ENCODE measurements at places on chromosomes 2 and 18.

- DNase-seq: no peak
These were observed 39.5 kb downstream of the MTERF4 start for GRCh38 chr2:241062389-241063092.

- DNase-seq: no peak
These were observed 116.0 kb downstream of the SETBP1 start for GRCh38 chr18:44796429-44797428.

DNA sequence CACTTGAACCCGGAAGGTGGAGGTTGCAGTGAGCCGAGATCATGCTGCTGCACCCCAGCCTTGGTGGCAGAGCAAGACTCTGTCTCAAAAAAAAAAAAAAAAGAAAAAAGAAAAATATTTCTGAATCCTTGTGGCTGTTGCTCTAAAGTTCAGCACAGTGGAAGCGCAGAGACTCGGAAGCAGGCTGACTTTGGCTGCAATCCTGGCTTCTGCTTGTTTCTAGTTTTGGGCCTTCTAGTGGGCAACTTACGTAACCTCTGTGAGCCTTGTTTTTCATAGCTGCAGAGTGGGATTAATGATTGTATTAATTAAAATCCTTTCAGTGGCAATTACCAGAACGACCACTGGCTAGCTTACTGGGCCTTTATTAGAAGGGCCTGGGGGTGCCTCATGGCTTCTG lies 28.4 kb downstream of the GNLY start:
- no peak for DNase-seq

DNA sequence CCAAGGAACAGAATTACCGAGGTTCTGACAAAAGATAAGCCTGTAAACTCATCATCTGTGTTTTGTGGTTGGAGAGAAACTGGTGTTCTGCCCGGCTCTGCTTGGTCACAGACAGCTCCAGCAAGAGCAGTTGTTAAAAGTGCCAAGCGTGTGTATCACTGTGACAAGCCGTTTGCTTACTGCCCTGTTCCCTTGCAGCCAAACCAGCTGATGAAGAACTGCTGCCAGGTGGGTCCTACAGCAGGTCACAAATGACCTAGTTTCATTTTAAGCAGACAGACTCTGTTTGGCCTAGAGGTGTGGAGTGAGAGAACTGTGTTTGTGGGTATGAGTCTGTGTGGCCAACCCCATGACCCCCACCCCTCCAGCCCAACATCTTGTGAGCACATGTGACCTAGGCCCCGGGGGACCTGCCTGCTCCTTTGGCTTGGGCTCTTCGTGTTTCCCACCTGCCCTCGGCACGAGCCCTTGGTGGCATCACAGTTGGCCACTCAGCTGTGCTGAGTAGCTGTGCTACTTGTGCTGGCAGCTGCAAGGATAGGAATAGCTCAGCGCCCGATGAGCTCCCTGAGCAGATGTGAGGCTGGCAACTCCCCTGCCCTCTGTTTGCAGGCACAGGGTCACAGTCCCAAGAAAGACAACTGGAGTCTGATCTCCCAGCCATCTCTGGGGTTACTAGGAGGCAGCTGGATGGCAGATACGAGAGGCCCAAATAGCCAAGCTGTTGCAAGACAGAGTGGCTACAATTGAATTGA lies 9.7 kb downstream of the OXER1 start:
- no peak for DNase-seq

- DNase-seq: no peak
These were observed 6.2 kb upstream of the KIAA2012 start for GRCh38 chr2:202066875-202067274.

DNA sequence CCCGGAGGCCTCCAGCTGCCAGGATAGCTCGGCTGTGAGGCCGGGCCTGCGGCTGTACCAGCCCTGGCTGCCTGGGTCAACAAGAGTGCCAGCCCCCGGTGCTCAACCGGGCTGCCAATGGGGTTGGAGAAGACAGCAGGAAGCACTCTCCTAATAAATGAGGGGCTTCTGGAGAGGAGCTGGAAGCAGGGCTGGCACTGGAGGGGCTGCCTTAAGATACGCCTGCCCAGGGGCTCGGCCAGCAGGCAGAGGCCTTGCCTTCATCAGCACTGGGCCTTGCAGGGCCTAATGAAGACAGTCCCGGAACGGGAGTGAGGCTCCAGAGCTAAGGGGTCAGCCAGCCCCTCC lies 73.6 kb downstream of the TEX51 start:
- no peak for DNase-seq

DNA sequence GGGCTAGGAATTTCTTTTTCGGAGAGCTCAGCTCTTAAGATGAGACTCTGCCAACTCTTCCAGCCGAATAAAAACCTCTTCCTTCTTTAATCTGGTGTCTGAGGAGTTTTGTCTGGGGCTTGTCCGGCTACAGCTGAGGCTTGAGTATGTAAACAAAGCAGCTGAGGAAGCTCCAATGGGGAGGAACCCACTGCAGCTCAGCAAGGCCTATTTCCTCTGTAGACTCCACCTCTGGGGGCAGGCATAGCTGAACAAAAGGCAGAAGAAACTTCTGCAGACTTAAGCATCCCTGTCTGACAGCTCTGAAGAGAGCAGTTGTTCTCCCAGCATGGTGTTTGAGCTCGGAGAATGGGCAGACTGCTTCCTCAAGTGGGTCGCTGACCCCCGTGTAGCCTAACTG lies 838.7 kb downstream of the CCDC85A start:
- DNase-seq: no peak

GRCh38 chr2:120786038-120786960 lies 50.6 kb downstream of the GLI2 start:
- no peak for DNase-seq

DNA sequence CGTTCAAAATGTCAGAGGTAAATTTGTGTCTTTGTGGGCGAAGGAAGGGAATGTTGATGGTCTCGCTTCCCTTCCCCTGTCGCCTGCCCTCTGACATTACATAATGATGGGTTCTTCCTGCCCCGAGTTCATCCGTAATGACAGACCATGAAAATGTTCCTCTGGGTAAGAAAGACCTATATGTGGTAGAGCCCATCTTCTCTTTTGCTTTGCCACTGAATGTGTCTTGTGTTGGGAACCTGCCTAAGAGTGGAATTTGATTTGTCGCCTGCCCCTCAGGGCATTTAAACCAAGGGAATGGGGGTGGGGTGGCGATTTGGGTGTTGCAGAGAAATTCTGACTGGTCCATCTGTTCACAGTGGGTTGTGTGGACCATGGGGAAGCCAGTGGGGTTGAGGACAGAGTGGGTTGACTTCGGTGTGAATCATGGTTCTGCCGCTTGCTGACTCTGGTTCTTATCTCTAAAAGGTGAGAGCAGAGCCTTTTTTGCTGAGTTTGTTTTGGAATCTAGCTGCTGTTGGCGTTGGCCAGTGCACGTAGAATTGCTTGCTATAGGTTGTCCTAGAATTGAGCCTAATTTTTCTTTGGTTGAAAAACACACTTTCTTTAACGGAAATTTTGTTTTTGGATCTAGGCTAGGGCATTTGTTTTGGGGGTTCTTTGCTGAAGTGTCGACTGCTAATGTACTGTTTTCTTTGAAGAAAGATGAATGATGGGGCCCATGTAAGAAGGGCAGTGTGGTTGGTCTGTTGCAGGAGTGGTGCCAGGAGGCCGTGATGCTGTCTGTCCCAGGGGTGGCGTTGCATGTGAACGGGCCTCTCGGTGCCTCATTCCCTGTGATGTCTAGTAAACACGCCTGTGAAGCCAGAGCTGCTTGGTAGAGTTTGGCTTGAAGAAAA lies 1.3 kb downstream of the INPP4A start:
- DNase-seq: no peak

DNA sequence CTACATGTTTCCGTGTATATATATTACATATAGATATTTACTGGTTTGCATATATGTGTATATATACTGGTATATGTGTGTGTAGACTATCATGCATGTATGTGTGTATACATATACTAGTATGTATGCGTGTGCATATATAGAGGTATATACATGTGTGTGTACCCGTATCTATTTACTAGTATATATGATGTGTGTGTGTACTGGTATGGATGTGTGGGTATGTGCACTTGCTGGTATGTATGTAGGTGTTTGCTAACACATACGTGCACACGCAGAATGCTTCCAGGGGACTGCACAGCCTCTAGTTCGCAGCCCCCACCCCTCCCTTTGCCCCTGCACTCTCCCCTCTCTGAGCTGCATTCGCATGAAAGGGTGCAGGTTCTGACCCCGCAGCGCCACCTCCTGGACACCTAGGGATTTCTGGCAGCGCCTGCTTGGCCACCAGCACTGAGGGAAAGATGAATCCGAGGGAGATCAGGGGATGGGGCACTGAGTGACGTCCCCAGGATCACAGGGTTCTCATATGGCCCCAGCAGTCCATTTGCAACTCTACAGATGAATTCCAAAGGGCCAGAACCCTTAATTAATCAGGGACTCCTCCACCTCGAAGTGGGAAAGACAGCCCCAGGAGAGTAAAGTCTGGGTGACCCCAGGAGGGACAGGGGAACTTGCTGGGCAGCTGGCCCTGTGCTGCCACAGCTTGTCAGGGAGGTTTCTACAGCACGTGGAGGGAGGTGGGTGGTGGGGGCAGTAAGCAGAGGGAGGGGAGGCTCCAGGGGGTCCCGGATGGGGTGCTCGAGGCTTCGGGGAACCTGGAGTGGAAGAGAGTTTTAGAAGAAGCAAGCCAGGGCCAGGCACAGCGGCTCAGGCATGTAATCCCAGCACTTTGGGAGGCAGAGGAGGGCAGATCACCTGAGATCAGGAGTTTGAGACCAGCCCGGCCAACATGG lies 66.8 kb upstream of the ASAP2 start:
- peak; percentile 68 for DNase-seq

DNA sequence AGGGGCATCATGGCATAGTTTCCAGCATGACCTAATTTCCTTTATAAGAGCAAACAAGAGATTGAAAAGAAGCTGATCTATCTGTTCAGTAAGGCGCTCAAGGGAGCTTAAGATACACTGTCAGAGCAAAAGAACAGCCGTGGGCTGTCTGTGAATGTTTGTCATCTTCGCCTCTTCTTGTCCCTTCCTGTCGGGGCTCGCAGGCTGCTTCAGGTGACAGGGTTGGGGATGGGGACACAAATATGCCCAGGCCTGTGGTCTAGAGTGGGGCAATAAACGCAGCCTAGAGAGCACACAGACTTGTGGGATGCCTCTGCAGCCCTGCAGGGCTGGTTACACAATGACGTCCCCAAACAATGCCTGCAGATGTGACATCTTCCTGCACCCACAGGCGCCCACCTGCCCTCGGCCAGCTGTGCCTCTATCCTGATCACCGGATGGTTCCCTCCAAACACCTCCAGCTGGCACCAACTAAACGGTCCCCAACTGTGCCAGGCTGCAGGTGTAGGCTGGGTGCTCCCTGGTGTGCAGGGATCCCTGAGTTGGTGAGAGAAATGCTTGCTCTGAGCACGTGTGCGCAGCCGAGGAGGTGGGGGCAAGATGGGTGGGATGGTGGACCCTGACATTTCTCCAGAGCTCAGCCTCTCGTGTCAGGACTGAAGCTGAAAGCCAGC lies 72.8 kb downstream of the EDAR start:
- no peak for DNase-seq

GRCh38 chr2:211033765-211034164 lies 477.4 kb downstream of the CPS1 start:
- no peak for DNase-seq

- no peak for DNase-seq
These were observed 188.4 kb upstream of the GYPC start for GRCh38 chr2:126467367-126468054.

DNA sequence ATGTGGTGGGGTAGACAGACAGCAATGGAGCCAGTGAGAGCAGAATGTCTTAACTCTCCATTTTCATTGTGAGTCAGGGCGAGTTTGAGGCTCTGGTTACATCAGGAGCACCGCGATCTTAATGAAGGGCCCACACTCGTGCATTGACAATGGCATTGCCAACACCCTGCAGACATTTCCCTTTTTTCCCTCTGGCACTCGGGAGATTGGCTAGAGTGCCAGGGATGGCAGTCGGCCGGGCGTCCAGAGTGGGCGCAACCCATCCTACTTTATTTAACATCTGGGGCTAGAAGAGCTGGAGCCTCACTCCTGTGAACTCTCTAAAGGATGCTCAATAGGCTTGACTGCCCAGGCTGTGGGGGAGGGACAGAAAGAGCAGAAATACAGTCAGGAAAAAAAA lies 9.7 kb downstream of the PROKR1 start:
- DNase-seq: peak; percentile 29

GRCh38 chr18:37689841-37690240 lies 124.2 kb upstream of the CELF4 start:
- DNase-seq: no peak

- DNase-seq: no peak
These were observed 209.5 kb upstream of the SMAD7 start for GRCh38 chr18:49160079-49160930.

DNA sequence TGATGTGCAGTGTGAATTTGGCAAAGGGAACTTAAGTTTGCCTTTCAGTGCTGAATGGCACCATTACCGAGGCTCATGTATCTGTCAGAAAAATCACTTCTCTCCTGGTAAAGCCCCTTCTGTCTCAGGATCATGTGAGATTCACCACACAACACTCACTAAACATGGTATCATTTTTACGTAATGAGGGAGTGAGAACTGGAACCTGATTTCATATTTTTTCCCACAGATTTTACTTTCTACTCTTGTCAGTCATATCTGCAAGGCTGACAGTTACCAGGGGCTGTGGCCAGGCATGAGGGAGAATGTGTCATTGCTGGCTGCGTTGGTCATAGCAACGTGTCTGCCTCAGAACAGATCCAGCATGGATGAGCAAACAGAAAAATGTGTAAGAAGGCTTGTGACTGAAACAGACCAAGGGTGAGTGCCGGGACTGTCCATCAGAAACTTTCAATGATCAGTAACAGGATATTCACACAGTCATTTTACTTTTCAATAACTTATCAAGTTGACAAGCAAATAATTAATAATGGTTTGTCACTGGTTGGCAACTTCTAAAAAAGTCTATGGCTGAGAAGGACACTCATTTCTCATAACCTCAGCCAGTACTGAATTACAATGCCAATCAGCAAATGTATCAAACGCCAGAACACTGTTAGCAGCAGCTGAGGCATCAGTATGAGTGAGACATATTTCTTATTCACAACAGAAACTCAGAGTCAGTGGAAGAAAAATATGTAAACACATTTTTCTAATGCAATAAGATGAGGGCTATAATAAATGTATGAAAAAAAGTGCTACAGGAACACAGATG lies 100.5 kb downstream of the CDC42EP3 start:
- peak; percentile 87 for DNase-seq

DNA sequence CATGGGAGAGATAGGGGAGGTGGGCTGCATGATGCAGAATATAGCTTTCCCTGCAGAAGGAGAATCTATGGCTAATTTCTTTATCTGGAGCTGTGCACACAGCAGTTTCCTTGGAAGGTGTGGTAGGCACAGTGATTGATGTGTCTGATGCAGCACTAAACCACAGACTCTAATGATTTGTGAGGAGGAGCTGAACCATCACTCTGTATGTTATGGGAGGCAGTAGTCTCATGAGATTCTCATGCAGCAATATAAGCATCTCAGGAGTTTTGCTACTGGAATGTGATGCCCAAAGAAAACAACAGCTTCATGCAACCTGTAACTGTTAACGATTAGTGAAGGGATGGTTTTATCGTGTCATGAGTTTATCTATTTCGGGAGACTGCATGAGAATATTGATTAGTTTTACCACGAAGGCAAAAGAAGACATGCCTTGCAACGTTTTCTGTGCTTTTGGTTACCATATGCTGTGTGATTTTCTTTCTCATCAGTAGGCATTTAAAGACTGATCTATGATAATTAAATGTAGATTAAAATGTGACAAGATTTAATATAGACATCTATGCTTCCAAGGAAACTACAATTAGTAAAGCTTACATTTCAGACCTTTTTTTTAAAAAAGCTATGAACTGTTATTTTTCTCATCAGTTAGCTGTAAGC lies 286.8 kb downstream of the ARL6IP6 start:
- no peak for DNase-seq

All from stimulated activated CD4-positive, alpha-beta T cell treated with anti-CD3 and anti-CD28 coated beads, Interleukin-1b, Interleukin-23, amount 100 ng/mL, for 48 hours (primary cell).